ENCODE measurements at places on chromosomes 12 and 14.

DNA sequence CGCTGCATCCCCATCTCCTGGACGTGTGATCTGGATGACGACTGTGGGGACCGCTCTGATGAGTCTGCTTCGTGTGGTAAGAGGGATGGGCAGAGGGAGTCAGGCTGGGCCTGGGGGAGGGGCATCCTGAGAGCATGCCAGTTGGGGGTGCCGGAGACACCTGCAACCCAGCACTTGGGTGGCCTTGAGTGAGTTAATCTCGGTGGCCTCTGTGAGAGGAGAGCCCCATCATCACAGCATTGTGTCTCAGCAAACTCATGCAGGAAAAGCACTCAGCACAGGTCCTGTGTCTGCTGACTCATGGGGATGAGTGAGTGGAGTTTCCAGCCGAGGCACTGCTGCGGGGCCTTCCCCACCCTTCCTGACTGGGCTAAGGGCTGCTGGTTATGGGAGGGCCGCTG lies 19.6 kb upstream of the LRP1-AS start:
- no peak for DNase-seq

DNA sequence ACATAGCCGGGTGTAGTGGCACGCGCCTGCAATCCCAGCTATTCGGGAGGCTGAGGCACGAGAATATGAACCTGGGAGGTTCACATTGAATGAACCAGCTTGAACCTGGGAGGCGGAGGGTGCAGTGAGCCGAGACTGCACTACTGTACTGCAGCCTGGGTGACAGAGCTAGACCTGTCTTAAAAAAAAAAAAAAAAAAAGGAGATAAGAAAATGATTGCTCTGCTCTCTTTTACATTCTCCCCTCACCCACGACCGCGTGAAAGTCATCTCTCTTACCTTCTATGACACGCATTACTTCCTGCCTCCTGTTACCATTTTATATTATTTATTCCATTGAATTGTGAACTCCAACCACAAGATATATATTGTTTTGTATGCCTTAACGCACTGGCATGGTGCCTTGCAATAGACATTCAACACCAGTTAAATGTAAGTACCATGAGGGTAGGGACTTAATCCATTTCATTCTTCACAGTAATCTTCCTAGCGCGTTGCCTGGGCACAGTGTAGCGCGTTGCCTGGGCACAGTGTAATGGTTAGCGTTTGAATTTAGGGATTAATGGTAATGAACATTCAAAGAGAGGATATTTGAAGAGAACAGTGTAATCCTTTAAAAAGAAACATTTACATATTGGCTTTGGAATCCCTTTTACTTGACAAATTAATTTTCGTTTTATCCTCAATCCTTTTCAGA lies 2.7 kb downstream of the RAP1B start:
- DNase-seq: no peak

DNA sequence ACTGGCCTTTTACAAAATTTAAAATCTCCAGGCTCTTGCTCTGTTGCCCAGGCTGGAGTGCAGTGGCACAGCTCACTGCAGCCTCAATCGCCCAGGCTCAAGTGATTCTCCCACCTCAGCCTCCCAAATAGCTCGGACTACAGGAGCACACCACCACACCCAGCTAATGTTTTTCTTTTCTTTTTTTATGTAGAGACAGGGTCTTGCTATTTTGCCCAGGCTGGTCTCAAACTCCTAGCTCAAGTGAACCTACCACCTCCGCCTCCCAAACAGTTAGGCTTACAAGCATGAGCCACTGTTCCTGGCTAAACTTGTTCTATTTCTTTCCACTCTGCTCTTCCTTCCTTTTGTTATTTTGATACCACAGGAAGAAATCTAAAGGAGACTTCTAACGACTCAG lies 15.2 kb downstream of the SYNJ2BP start:
- DNase-seq: no peak

DNA sequence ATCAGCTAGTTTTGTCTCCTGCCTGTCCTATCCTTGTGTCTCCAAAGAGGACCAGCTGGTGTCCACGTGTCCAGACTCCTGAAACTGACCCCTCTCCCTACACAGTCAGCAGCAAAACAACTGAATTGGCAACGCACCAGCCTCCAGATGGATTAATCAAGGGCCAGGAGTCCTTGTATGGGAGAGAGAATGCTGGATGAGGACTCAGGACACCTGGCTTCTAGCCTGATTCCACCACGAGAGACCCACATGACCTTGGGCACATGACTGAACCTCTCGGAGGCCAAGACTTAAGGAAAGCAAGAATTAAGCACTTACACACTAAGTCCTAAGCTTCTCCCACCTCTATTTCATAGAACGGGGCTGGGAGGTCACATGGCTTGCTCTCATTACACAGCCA lies 60.4 kb upstream of the CMKLR1 start:
- no peak for DNase-seq

GRCh38 chr12:96571101-96571862 lies 81.9 kb downstream of the CFAP54 start:
- no peak for DNase-seq

DNA sequence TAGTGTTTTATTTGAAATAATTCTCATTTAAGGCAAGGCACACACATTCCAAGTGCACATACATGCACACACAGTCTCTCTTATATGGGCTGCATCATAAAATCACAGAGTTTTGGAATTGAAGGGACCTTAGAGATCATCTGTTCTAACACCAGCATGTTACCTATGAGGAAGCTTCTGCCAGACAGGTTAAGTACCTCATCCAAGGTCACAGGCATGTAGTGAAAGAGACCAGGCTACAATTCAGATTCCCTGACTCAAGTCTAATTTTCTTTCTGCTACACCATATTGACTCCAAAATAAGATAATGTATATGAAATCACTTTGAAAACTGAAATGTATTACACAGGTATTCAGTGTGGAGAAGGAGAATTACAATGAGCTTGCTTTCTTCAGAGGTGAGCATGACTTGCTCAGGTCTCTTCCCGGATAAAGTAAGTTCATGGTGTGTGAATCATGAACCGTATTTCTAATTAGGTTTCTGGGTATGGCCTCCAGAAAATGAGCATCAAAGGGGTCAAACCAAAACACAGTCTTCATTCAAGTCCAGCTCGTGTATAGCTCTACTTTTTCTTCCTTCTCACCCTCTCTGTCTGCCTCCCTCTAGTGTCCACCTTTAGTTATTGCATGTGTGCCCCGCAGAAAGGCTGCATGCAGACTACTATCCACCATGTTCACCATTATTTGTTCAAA lies 411.9 kb downstream of the FUT8 start:
- no peak for DNase-seq

All from right atrium auricular region (tissue), 2 donors.